ENCODE measurements at places on chromosomes 5 and 9.

DNA sequence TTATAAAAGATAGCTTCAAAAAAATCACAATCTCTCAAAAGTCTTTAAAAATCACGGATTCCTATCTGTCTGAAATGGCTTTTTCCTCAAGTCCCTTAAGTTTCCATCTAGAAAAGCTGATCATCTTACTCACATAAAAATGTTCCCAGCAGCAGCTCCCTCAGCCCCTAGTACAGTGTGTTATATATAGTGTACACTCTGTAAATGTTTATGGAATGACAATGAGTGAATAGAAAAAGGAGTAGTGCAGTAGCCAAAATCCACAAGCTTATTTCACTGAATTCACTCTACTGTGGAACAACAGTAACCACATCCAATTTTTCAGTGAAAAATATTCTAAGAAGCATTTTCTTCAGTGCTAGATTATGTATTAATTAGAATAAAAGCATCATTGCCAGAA lies 609.4 kb downstream of the DTWD2 start:
- DNase-seq = no peak

- no peak for DNase-seq
Measured at GRCh38 chr5:77973253-77973609, 197.1 kb upstream of the TBCA start.

GRCh38 chr5:100108883-100109282 lies 426.3 kb upstream of the FAM174A start:
- DNase-seq = no peak

GRCh38 chr9:89926167-89926566 lies 321.4 kb downstream of the GADD45G start:
- no peak for DNase-seq

- DNase-seq = no peak
Measured at GRCh38 chr9:92432972-92433548, 8.8 kb upstream of the OMD start.
